ENCODE measurements at places on chromosomes 2 and 18. TPM values are rescaled to one million over a fixed set of nuclear protein-coding genes. Genes with fewer than 3 reads are reported as not detected.

Gene MRO
- not detected for polyA plus RNA-seq

Gene DDX1
- polyA plus RNA-seq = 35.4 TPM

Gene CYTIP
- 83.5 TPM for polyA plus RNA-seq

Gene ST8SIA3
- not detected for polyA plus RNA-seq

Gene MC2R
- polyA plus RNA-seq = not detected

Gene NLRC4
- polyA plus RNA-seq = 27.3 TPM

Gene GNLY
- 6.3 TPM for polyA plus RNA-seq

Gene SLC30A3
- not detected for polyA plus RNA-seq

Gene PAX3
- polyA plus RNA-seq = not detected

Gene NRP2
- 1.6 TPM for polyA plus RNA-seq

Gene TEKT4
- polyA plus RNA-seq = not detected

Gene TRIM43
- not detected for polyA plus RNA-seq

Gene CCDC74B
- polyA plus RNA-seq = not detected

Gene LYPD1
- not detected for polyA plus RNA-seq

Gene EVA1A
- not detected for polyA plus RNA-seq

Gene RAB6D
- polyA plus RNA-seq = not detected

Gene LBX2
- polyA plus RNA-seq = not detected

Gene PPP4R3B
- polyA plus RNA-seq = 30.2 TPM

Measured in CD14-positive monocyte (primary cell).